Right lobe of liver (tissue), 6 donors: ENCODE measurements at places on chromosomes 2 and 18. TPM values are rescaled to one million over a fixed set of nuclear protein-coding genes. Genes with fewer than 3 reads are reported as not detected.

DNA sequence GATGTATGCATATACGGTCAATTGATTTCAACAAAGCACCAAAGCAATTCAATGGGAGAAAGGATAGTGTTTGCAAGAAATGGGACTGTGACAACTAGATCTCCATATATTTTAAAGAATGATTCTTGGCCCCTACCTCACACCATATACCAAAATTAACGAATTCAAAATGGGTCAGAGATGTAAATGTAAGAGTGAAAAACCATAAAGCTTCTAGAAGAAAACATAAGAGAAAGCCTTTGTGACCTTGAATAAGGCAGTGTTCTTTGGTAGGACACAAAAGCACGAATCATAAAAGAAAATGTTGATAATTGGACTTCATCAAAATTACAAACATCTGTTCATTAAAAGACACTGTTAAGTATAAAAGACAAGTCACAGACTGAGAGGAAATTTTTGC lies 5.0 kb upstream of the PROC start:
- no peak for DNase-seq

- no peak for DNase-seq
Measured at GRCh38 chr2:186593523-186593922, 3.7 kb downstream of the ITGAV start.

- DNase-seq, result no peak
Measured at GRCh38 chr18:48033790-48034650, 103.6 kb upstream of the SMAD2 start.

DNA sequence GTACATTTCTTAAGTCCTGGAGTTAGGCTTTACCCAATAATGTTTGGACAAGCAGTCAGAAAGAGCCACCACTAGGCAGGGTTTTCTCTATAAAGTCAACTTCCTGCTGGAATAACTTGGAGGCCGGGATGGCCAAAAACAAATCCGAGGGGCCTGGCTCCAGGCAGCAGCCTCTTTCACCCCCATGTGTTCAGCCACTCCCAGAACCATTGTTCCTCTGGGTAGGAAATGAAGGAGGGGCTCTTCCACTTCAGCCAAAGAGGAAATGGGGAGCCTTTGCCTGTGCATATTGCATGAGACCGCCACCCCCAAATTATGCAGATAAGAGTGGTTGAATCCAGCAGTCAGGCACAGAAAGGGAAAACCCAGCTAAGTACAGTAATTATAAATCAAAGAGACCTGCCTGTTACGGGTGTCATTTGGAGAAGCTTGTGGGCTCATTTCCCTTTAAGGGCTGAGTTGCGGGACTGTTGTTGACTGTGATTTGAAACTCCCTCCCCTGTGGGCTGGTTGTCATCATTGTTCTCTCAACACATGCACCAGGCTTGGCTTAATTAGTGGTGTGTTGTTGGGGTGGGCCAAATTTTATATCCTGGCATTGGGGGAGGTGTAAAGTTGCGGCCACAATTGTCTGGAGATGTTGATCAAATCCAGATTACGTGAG lies 212.8 kb upstream of the SOX11 start:
- no peak for DNase-seq

DNA sequence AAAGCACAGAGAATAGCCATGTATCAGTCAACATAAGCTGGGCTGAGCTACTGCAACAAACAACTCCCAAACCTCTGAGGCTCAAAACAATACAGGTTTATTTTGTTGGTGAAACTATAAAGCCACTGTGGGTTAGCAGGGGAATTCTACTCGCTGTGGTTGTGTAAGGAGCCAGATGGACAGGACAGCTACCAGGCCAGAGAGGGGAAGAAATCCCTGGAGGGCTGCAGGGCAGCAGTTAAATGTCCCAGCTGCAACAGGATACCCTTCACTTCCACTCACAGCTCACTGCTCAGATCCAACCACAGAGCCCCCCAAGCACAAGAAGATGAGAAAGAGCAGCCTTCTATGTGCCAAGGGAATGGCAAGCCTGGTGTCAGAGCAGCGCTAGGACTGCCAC lies 245.9 kb upstream of the RAB6C start:
- DNase-seq, result no peak

DNA sequence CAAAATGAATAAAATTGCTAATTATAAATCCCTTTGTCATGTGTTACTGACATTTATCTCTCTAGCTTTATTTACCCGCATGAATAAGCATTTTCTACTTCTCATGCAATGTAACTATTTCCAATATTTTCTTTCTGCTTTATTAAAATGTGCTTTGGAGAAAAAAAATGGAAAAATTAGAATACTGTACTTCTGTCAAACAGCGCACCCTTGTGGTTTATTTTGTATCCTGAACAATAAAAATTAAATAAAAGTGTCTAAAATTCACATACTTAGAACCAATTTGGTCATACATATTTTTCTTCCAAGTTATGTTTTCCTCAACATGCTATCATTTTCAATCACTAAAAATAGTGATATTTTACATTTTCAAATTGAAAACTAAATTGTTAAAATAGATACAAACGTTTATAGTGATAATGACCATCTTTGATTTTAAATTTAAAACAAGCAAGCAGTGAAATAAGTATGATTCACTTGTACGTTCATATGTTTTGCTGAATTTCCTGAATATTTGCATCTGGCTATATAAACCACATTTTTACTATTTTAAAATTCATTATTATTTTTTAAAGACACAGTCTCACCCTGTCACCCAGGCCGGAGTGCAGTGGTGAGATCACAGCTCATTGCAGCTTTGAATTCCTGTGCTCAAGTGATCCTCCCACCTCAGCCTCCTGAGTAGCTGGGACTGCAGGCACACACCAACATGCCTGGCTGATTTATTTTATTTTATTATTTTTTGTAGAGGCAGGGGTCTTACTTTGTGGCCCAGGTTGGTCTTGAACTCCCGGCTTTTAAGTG lies 95.9 kb upstream of the GRB14 start:
- DNase-seq, result no peak

DNA sequence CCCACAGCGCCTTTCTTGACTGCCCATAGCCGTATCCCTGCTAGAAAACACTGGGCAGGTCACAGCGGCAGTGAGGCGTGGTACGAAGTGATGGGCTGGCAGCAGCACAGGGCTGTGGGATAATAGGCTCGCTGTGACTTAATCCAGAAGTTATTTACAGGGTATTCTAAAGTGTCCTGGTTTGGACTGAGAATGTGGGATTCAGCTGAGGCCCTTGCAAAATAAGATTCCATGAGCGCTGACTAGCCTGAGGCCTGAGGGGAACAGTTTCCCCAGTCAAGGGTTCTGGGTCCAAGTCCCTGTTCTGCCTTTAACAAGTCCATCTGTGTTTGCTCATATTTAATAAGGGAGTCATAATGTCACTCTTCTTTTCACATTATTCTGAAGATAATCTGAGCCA lies 34.6 kb downstream of the SETBP1 start:
- no peak for DNase-seq

DNA sequence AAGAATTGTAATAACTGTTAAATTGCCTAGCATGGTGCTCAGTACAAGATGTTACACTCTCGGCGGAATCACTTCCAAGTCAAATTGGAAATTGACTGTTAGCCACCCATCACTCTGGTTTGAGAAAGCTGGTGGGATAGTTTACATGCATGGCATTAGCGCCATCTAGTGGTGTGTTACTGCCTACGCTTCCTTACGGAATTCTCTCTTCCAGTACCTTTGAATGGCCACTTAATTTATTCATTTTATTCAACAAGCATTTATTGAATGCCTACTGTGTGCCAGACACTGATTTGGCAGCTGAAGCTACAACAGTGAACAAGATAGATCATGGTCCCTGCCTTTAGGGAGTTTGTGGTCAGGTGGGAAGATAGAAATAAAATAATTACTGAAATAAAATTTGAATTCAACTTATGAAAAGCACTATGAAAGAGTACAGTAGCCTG lies 171.2 kb downstream of the TMEM247 start:
- no peak for DNase-seq

DNA sequence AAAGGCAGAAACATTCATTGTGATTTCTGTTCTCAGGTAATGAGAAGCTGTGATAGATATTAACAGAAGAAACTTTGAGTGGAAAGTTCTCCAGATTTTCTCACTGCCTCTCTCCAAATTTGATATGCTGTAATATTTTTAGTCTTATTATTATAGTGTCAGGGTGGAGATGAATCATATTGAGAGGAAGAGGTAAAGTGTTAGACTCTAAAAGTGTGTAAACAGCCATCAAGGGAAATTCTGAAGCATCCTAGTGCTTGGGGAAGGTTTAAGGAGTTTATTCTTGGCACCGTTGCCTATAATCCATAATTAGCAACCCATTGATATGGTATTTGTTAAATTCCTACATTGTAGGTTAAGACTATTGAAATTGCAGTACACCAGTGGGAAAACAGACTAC lies 104.7 kb upstream of the NABP1 start:
- DNase-seq, result no peak

DNA sequence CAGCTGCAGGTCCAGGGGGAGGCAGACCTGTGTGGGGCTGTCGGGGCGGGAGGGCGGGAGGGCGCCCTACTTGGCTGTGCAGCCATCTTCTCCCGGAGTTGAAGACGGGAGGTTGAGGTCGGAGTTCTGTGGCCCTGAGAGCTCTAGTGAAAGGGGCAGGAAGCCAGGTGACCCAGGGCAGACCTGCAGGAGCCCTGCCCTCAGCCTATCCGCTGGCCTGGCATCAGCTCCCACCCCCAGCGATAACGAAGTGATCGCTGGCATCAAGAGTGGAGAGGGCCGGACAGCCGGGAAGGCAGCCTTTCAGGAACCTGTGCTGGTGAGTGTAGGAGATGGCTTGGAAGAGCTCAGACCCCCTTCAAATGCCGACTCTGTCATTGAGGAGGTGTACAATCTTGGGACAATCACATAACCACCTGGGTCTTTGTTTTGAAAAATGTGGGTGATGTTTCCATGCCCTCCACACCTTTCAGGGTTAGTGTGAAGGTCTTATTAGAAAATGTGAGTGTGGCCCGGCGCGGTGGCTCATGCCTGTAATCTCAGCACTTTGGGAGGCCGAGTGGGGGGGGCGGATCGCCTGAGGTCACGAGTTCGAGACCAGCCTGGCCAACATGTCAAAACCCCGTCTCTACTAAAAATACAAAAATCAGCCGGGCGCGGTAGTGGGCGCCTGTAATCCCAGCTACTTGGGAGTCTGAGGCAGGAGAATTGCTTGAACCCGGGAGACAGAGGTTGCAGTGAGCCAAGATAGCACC lies 1.3 kb downstream of the ARHGEF4 start:
- DNase-seq, result peak; percentile 60

DNA sequence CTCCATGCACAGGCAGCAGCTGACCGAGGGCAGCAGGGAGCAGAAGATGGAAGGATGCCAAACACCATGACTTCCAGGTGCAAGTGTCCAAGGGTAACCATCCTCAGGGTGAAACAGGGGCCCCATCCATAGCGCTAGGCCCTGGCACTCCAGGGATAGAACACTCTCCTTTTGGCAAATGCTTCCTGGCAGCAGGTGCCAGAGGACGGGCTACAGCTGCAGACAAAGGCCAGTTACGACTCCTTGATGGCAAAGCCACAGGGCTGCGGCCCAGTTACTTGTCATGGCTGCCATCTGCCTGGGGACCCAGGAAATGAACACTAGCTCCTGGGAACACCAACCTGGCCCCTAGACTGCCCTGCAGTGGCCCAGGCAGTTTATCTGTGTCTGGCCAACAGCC lies 178.8 kb downstream of the TMEM163 start:
- DNase-seq, result no peak

- DNase-seq, result no peak
Measured at GRCh38 chr18:29928081-29928480, 1114.5 kb downstream of the DSC3 start.

- DNase-seq, result no peak
Measured at GRCh38 chr18:70221156-70221914, 15.8 kb upstream of the RTTN start.

- DNase-seq, result no peak
Measured at GRCh38 chr2:158890296-158890905, 78.0 kb upstream of the TANC1 start.

DNA sequence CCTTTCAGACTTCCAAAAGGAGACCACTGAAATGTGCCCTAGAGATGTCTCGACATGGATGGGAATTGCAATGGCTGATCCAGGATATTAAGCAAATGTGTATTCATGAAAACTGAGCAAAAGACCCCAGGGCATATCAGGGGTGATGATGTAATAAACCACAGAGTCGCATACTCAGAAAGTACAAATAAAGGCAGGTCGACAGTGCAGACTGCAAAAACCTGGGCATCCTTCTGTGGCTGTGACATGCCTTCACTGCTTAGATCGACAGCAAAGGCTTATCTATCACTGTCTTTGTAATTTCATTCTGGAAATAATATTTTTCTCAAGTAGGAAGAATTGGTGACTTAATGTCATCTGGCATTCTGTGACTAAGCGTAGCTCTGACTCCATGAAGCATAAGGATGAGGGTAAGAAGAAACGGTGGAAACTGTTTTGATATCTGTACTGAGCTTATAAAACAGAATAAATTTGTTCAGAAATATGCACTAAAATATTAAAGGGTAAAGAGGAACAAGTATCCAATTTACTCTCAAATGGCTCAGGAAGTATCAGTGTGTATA lies 115.6 kb upstream of the NRP2 start:
- DNase-seq, result no peak

DNA sequence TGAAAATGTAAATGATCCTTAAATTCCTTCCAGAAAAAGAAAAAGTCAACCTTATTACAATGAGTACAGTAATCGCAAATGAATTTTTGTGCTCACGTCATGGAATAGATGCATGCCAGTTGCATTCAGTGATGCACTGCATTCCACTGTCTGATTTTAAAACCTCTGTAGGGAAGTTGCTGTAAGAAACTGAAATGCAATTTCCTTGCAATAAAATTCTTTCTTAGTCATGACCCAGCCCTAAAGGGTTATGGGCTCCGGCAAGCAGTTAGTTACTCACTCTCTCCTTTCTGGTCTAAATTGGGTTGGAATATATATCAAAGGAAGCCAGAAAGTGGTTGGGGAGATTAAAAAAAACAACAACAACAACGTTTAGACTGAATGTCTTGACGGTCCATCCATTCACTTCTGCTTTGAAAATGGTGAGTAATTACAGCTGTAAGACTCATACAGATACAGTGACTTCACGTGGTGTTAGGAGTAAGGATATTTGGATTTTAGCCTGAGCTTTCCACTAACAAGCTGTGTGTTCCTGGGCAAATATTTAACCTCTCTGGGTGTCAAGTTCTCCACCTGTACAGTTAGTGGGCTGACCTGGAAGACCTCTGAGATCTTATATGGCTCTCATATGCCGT lies 8.6 kb upstream of the RND3 start:
- DNase-seq, result no peak

ERICH2 gene
- total RNA-seq, result not detected

QPCT gene
- total RNA-seq, result 1.3 TPM

COL6A3 gene
- total RNA-seq, result 21.1 TPM

DCC gene
- not detected for total RNA-seq

ALPP gene
- total RNA-seq, result not detected

SAG gene
- total RNA-seq, result not detected

UGT1A7 gene
- 4.5 TPM for total RNA-seq

HOXD13 gene
- not detected for total RNA-seq

MEP1B gene
- total RNA-seq, result not detected

COL3A1 gene
- total RNA-seq, result 52.7 TPM

ACMSD gene
- 86.7 TPM for total RNA-seq

TEX44 gene
- not detected for total RNA-seq

ABCG5 gene
- 63.5 TPM for total RNA-seq

ANKRD36B gene
- total RNA-seq, result 6.0 TPM

SCN9A gene
- 10.2 TPM for total RNA-seq

SIX3 gene
- not detected for total RNA-seq

RFX8 gene
- not detected for total RNA-seq

FOXI3 gene
- total RNA-seq, result not detected
